Activated CD4-positive, CD25-positive, alpha-beta regulatory T cell (primary cell): ENCODE measurements at places on chromosomes 6 and 20.

DNA sequence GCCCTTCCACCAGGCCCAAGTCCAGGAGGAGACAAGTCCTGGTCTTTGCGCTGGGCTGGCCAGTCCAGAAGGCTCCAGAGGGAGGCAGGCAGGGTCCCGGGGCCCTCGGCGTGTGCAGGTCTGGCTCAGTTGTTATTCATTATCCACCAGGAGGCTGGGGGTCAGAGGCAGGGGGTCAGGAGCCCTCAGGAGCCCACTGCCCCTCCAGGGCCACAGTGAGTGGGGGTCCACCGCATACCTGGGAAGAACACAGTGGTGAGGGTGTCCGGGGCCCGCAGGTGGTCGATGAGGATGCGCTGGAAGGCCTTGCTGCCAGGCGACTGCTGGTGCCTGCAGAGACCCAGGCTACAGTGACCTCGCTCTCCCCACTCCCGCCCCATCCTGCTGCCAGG lies 4.4 kb upstream of the C20orf144 start:
- no peak for DNase-seq

DNA sequence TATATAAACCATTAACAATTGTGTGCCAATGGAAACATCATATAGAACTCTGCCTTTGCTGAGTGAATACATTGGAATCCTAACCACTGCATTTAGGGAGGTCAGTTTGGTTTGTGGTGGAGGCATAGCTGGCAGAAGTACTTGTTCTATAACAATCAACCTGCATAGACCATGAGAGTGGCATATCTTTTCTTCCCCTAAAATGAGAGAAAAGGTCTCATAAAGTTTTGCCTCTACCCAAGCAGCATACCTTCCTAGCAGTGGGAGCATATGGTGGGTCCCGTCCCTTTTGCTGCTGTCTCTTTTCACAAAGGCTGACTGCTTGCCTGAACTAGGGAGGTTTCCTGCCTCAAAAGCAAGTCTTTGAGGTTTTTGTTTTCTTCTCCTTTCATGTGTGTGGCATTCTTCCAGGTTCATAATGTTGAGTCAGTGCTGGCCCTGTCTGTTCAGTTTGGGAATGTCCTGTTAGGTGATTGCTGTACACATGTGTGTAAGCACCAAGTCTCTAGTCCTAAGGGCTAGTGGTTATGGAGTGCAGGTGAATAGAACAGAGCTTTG lies 61.2 kb upstream of the SUPT3H start:
- DNase-seq: no peak

- no peak for DNase-seq
These were observed 43.3 kb downstream of the LRRC1 start for GRCh38 chr6:53837865-53838769.

GRCh38 chr20:2984956-2985661 lies 58.3 kb upstream of the GNRH2 start:
- no peak for DNase-seq

DNA sequence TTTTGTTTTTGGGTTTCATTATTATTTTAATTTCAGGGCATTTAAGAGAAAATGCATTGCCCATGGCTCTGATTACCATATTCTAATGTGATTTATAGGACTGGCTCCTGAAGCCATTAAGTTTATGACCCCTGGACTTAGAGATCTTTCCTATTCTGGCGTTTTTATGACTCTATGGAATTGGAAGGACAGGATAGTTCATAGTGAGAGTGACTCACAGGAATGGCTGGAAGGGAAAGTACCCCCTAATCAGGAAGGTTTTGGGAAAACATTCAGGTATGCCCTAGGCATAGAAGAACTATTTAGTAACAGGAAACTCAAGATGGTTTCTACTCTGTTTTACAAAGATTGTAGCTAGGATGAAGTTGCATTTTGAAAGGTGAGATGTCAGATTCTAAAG lies 108.6 kb upstream of the SLC2A12 start:
- DNase-seq: no peak

DNA sequence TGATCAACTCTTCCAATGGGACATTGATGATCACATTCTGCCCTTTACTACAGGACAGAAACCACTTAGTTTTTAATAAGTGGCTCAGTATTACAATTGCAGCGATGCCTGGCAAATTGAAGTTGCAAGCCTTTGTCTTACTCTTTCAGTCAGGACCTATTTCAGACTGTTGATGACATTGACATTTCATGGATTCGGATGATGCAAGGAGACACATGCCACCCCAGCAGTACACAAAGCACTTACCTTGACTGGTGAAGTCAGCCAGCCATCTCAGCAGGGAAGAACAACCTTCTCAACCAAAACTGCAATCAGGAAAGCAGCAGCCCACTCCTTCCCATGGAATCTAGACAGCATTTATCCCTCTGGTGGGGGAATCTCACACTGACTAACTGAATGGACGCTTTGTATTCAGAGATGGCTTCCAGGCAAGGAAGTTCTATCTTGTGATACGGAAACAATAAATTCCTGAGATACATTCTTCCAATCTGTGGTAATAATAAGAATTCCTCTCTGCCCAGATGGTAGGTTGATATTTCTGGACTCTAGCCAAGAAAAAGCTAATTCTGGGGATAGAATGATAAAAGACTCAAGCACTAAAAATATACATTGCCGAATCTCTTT lies 24.8 kb downstream of the NFYA start:
- DNase-seq: no peak

- DNase-seq: no peak
These were observed 10.4 kb upstream of the SSTR4 start for GRCh38 chr20:23024701-23025100.

DNA sequence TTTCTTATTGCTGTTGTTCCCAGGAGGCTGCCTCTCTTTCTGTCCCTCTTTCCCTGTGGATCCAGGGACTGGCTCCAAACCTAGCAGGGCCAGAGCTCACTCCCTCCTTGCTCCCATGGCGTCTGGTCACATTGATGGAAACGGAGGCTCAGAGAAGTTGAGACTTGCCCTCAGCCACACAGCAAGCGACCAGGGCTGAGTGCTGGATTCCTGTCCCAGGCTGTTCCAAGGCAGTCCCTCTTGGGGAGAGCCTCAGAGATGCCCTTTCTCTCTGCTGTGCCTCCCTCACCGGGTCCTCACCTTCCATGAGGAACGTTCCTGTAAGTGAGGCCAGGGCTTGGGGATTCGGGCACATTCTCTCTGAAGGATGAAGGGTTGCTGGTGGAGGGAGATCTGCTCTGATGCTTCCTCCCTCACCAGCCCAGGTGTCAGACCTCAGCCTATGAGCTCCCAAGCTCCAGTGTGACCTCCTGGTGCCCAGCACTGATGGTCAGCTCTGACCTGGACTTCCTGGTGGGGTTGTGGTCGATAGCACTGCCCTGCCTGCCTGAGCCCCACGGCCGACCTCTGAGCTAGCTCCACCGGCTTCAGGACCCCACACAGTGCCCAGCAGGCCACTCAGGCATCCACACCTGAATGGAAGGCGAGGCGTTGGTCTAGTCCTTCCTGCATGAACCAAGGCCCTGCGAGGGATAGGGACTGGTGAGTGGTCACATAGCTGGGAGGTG lies 26.8 kb downstream of the SUN5 start:
- DNase-seq: no peak
